ENCODE measurements at places on chromosomes 1 and 21.
A peak's percentile ranks its signal among the peaks of the same experiment; 100 is the strongest.

GRCh38 chr1:161723459-161724141 is 2.3 kb downstream of the FCRLB start:
- DNase-seq: no peak

- no peak for DNase-seq
These were observed 12.6 kb downstream of the MCL1 start for GRCh38 chr1:150566589-150567340.

- DNase-seq: no peak
These were observed 116.2 kb downstream of the PTBP2 start for GRCh38 chr1:96837781-96838216.

GRCh38 chr1:176515310-176515709 is 52.3 kb downstream of the PAPPA2 start:
- DNase-seq: no peak

GRCh38 chr1:23585321-23586022 is 26.2 kb upstream of the ID3 start:
- peak; percentile 90 for DNase-seq

DNA sequence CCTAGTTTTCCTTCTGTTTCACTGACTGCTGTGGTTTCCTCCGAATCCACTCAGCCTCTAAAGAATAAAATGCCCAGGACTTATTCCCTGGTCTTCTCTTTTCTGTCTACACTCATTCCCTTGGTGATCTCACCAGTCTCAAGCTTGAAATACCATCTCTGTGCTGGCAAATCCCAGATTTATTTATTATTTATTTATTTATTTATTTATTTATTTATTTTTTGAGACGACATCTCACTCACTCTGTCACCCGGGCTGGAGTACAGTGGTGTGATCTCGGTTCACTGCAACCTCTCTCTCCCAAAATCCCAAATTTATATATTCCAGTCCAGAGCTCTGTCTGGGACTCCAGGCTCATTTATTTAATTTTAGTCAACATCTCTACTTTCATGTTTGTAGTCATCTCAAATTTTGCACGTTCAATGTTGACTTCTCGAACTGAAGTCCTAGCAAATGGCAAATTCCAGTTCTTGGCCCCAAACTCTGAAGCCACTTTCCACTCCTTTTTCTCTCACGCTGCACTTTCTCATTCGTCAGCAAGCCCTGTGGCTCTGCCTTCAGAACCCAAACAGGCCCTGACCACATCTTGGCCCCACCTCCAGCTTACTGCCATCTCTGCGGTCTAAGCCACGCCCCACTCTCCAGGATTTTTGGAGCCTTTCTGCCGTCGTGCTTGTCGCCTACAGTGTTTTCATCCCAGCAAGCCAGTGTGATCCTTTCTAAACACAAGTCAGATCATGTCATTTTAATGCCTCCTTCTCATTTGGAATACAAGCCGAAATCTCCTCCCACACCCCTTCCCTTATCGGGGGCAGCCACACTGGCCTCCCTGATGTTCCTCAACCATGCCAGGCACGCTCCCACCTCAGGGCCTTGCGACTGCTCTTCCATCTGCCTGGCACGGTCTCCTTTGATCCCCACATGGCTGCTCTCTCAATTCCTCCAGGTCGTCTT is 14.2 kb upstream of the TENT5B start:
- DNase-seq: peak; percentile 90

DNA sequence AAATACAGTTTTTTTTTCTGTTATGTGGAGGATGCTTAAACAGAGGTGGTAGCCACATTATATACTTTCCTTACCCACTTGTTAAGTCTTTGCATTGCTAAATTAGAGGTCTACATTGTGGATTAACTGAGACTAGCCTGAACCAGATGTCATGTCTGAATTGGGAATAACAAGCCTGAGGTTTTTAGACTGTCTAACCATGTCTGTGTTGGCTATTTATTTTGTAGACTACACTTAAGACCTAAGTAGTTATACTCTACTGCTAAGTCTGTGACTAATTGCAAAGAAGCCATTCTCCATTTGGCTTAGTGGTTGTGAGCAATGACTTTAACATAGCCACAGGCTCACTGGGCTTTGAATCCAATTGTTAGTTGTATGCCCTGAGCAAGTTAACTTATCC is 45.4 kb downstream of the CDC14A start:
- no peak for DNase-seq

DNA sequence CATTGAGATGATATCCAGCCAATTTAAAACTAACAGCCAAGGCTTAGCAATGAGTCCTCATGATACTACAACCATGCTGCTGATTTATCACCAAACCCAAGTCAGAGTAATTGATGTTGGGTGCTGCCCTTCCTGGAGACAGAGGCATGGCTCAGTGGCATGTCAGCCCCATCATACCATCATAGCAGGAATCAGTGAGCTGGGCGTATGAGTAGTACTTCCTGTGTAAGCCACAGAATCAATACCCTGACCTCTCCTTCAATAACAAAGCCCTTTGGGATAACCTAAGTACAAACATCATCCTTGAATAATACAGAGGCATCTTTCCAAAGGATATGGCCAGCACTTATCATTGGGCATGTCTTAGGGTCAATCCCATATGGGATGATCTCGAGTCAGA is 3.0 kb upstream of the LCE1E start:
- DNase-seq: no peak

DNA sequence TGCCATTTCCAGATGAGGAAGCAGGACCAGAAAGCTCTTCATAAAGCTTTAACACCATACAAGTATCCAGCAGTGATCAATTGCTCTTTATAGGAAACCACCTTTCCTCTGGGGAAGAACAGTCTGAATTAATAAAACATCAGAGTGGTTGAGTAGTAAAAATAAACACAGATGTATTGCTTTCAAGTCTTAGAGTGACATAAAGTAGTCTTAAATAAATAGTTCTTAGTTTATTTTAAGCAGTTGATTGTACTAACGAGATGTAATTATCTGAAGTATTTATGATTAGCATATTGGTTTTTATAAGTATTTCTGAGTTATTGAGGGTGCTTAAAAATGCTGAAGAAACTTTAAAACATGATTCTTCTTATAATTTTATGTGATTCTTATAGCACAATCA is 67.0 kb downstream of the PRKAA2 start:
- DNase-seq: no peak

- no peak for DNase-seq
These were observed 1.9 kb upstream of the OR13G1 start for GRCh38 chr1:247681288-247681897.

DNA sequence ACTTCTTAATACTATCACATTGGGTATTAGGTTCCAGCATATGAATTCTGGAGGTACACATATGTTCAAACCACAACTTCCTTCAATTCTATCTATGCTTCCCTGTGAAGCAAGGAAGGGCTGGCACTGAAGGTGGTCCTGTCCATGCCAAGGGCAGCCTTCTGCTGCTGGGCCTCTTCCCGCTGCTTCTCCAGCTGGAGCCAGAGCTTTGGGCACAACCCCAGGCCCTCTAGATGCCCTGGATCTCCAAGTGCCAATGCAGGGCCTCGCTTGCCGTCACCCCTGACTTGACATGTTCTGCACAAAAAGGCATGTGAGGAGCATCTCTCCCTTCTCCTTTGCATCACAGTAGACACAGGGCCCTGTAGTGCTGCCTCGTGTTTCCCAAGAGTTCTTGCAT is 62.6 kb downstream of the STYXL2 start:
- no peak for DNase-seq

GRCh38 chr1:186930238-186930637 is 101.5 kb downstream of the PLA2G4A start:
- no peak for DNase-seq

DNA sequence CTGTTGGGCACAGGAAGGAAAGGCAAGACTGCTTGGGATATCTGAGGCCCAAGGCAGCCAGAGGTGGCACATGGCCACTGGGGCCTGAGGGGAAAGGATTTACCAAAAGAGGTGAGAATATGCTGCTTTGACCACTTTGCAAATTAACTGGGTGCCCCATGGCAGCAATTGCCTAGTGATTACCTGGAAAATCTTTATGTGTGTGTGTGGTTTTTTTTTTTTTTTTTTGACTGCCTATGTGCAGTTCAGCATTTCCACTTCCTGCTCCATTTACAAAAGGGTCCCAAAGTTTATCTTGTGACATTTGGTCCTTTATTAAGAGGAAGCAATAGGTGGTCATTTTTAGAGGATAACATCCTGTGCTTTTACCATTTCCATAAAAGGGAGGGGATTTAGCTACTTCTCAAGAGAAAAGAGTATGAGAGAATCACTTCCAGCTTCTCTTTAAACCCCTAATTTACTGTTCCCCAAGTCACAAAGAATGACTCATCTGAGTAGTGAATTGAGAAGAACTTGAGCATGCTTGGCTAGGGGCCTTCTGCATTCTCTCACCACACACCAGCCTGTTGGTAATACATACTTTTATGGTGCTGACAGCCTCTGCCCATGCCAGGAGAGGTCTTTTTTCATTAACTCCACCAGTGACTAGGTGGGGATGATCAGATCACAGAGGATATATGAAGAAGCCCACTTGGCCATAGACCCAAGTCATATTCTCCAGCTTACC is 52.1 kb downstream of the SYDE2 start:
- DNase-seq: peak; percentile 53

DNA sequence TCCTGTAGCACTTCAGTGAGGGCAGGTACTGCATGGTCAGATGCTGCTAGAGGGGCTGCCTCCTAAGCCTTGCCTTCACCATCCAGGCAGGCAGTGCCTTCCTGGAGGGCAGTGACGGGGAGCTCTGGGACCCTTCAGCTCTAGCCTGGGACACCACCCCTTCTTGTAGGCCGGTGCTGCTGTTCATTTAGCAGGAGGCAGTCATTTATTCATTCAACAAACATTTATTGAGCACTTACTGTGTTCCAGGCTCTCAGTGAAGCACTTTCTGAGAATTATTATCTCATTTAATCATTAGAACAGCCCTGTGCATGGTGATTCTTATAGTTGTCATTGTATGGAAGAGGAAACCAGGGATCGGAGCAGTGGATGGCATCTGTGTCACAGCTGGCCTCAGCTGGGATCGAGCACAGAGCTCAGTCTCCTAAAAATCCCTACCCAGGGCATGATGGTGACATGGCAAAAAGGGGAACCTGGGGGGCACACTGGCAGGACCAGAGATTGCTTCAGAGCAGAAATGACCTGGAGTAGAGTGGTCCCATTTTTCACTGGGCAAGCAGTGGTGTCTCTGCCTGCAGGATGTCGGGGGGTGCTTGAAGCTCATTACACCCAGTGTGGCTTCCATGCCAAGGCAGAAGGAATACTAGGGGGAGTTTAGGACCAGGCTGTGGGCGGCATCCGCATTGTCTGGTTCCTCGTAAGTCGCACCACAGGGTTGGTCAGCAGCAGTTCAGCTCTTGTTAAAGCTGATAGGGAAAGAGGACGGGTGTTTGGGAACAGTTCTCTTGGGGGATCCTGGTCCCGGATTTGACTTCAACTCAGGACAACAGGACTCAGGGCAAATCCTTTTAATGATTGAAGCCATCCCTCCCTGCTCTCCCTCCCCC is 28.8 kb downstream of the ARHGEF10L start:
- no peak for DNase-seq

DNA sequence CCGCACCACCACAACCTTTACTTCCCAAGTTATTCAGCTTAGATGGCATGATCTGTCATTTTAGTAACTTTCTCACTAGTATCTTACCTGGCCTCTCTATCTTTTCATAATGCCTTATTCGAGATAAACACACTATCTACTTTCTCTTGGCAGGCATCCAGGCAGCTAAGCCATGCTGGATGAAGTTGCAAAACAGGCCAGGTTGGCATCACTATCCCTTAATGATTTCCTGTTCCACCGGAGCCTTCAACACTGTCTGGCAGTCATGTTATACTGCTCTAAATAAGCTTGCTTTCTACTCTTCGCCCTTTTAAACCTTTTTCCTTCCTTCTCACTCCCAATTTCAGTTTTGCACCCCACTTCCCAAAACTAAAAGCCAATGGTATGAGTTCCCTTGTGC is 12.0 kb upstream of the KCNH1 start:
- DNase-seq: no peak

DNA sequence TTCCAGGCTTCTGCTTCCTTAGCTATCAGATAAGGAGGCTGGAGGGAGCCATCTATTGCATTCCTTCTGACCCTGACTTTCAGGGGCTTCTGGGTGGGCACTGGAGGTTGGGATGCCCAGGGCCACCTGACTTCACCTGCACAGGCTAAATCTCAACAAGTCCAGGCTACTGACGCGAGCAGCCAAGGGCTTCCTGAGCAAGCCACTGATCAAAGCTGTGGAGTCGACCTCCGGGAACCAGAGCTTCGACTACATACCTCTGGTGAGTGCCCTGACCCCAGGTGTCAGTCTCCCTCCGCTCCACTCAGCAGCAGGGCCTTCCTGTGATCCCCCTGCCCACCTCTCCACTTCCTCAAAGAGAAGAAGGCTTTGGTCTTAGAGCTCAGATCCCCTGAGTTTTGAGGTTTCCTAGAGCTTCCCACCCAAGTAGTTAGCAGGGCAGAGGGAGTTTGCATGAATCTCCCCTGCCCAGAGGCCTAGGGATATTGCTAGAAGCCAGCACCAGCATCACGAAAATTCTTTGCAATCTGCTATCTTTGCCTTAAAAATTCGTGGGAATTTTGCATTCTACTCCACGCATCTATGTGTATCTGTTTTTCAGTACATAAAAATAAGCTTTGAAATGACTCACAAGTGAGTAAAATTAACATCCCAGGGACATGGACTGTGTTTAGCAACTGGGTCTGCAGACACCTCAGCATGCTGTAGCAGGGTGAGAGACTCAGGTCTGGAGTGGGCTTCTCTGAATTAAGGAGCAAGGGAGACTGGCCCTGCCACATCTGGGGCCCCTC is 61.4 kb downstream of the VWA5B1 start:
- DNase-seq: no peak

DNA sequence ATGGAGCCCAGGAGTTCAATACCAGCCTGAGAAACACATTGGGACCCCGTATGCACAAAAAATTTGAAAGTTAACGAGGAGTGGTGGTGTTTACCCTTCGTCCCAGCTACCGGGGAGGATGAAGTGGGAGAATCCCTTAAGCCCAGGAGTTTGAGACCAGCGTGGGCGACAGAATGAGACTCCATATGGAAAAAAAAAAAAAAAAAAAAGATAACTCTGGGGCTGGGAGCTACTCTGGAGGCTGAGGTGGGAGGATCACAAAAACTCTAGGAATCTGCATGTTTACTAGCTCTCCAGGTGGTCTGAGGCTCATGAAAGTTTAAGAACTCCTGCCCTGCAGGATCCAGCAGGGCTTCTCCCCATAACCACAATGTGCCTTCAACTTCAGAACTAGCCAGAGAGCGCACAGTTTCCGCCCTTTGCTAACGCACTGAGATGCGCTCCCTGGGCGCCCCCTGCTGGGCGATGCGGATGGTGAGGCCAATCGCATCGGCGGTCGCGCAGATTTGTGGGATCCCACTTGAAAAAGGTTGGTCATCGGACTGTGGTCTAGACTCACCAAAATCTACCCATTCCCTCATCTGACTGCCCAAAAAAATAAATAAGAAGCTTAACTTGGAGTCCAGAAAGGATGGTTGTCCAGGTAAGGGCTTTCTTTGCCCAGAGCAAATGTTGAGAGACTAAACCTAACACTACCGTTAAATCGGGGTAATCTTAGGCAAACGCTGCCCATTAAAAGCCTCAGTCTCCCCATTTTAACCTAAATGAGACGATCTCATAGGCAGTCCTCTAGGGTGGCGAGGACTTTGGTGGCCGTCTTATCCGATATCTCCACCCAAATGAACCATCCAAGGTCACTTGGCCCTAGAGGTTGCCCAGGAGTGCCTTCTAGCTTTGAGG is 8.8 kb downstream of the ZNF683 start:
- DNase-seq: peak; percentile 80

All from AG08395 (cell line).